Midbrain (tissue), 1 donor: ENCODE measurements at places on chromosomes 16 and 17.

GRCh38 chr16:55832773-55833691 is at the start of gene CES1:
Gene CES1, minus strand, starts transcription at chr16:55833096. Its CDS starts 41 bp downstream, at chr16:55833055.
- no peak for DNase-seq

DNA sequence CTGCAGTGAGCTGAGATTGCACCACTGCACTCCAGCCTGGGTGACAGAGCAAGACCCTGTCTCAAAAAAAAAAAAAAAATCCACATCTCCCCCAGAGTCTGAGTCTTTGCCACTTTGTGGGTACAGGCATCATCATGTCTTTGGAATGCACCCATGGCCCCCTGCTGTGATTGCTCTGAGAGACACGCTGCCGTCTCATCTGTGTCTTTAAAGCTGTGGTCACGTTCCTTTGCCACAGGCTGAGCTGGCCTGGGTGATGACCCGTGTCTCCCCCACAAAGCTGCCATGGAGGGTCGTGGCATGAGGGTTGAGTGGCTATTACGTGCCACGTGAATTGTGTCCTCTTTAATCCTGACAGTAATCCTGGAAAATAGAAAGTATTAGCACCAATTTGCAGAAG is 20.2 kb downstream of the CRISPLD2 start:
- no peak for DNase-seq

- no peak for DNase-seq
Observed at GRCh38 chr16:13109171-13109570, 207.8 kb downstream of the SHISA9 start.

DNA sequence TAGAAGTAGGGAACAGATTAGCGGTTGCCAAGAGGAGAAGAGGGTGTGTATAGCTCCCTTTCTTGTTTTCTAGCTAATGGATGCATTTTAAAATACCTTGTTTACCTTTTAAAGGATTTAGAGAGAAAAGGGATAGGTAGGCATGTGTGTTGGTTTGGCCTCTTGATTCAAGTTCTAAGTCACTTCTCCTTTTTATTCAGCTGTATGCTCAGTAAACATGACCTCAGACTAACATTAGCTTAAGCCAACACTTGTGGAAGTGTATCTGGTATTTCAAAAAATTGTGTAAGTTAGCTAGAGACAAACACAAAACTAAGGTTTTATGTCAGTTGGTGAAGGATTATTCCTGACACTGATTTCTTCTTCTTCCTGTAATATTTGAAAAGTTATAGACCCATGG is 204.1 kb upstream of the NOG start:
- DNase-seq = no peak

DNA sequence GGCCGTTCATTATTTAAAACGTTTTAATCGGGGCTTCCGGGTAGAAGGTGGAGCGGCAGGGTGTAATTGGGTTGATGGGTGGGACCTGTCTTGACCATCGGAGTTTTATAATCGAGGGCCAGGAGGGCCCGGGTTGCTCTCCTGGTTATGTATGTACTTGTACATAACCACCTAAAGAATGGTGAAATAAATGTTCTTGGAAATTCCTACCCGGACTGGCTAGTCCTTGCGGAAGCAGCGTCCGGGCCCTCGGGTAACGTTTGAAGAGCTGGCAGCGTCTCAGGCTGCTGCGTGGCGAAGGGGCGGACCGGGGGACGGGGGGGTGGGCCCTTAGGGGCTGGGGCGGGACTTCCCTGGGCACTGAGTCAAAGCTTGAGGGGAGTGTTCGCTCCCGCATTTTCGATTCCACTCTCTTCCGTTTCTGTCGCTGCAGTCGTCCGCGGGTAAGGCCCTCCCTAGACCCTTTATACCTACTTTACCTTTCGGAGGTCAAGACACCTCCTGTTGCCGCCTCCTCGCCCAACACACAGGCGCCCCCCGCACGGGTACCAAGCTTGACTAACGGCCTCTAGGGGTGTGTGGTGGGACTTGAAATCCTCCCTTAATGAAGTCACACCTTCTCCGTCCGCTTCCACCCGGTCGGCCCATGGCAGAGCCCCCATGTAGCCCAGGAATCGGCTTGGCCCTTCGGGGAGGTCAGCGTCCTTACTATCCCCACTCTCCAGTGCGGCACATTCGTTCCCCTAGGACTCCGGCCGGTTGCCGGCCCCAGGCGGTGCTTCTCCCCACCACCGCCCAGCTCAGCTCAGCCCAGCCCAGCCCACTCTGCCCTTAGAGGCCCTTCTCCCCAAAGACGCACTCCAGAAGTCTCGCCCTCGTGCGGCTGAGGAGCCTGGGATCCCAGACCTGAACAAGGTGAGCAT is at the start of gene TMEM106A:
Gene TMEM106A (plus strand): TSS at position 396 of the 923 bp plus-strand sequence. CDS start 1,167 bp downstream, outside the sequence.
- DNase-seq = peak; percentile 32

DNA sequence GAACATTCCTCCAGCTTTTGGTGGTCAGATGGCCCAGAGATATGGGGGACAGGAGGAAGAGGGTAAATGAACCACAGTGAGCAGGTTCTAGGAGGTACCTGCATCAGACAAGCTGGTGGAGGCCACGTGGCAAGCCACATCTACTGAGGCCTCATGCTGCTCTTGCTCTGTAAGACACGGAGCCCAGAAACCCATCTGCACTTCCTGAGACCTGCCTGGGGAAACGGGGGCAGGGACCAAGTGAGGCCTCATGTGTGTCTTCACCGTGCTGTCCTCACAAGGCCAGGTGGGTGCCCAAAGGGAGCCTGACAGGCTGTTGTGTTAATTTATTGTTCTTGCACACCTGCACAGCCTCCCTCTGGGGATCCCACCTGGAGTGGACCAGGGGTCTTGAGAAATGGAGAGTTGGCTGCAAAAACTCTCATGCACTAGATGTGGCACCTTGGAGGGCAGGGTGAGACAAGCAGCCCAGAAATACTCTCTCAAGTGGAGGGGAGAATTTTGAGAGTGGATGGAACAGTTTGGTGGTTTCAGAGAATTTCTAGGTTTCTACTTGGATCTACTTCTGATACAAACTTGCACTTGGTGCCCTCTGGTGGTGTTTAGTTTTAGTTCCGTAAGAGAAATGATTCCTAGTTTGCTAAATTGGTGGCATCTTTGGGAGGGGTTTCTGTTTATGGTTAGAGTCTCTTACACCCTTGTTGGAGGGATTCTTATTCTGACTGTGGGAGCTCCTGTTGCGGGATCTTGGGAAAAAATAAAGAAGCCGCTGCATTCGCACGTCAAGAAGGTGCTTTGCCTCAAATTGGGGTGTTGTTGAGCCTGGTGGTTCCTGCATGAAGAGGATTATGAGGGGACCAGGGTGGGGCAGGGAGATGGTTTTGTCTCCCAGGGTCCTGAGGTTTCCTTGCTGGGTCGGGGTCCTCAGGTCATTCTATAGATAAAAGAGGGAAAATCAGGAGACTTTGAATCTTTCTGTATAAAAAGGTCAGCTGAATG is 47.5 kb downstream of the SLC6A2 start:
- DNase-seq = peak; percentile 74

DNA sequence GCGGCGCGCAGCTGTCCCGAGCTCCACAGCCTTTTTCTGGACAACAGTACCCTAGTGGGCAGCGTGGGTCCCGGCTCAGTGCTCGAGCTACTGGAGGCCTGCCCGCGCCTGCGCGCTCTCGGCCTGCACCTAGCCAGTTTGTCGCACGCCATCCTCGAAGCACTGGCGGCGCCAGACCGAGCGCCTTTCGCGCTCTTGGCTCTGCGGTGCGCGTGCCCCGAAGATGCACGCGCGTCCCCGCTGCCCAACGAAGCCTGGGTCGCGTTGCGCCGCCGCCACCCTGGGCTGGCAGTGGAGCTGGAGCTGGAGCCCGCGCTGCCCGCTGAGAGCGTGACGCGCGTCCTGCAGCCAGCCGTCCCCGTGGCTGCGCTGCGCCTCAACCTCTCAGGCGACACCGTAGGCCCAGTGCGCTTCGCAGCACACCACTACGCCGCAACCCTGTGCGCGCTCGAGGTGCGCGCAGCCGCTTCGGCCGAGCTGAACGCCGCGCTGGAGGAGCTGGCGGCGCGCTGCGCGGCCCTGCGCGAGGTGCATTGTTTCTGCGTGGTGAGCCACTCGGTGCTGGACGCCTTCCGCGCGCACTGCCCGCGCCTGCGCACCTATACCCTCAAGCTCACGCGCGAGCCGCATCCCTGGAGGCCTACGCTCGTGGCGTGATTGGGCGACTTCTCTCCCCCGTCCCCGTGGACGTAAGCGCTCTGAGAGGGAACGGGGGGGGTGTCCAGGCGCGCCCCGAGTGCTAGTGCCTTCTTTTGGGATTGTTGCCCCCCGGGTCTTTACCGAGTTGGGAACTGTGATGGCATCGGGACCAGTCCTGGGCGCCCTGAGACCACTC is 1.2 kb upstream of the HSF4 start:
- DNase-seq = peak; percentile 75

DNA sequence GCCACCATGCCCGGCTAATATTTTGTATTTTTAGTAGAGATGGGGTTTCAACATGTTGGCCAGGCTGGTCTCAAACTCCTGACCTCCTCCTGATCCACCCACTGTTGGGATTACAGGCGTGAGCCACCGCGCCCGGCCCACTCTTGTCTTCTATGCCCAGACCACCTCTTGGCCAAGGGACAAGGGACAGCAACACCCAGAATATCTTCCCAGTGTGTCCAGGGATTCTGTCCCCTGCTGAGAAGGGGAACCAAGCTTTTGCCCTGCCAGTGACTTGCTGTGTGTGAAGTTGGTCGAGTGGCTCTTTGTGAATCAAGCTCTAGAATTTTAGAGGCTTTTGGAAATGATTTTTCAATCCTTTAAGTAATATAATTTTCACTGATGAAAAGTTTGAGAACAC is 1.7 kb upstream of the MPO start:
- no peak for DNase-seq

DNA sequence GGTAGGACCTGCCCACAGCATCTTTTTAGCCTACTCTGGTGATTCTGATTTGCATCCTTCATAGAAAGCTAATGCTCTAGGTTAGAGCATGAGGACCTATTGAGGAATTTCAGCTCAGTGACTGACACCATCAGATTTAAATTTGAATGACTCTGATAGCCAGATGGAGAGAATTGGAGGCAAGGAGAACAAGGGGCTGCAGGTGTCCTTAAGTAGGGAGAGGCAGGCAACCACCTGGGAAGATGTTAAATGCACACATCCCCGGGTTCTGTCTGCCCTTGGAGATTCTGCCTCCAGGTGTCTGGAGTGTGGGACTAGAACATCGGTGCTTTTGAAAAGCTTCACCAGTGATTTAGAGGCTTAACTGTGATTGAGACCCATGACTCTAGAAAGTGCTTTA is 221.8 kb downstream of the SPECC1 start:
- DNase-seq = no peak
